HS-5 (cell line): ENCODE measurements at places on chromosomes 11 and 22.

DNA sequence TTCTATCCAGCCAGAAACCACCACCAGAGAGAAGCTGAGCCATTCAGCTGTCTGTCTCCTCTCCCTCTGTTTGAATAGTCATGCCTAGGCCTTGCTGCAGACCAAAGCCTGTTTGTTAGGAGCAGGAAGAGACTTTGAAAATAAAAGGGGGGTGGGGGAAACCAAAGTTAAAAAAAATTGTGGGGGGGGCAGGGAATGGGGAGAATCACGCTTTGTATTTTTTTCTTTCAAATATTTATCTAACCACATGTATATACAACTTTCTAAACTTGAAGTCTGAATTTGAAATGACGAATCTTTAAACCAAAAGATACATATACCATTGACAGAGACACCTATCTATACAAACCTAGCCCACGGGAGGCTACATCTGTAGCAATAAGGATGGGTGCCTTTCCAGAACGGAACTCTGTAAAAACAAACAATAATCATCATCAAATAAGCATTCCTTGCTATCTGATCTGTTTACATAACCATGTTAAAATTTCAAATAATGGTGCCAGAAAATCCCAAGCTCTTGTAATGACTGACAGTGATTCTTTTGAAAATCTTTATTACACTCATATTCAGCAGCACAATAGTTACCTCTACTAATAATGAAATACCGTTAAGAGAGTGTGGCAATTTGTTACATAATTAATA lies 14.3 kb downstream of the DDX17 start:
- DNase-seq = no peak

- no peak for DNase-seq
Observed at GRCh38 chr11:660681-661444, 23.8 kb downstream of the DRD4 start.

DNA sequence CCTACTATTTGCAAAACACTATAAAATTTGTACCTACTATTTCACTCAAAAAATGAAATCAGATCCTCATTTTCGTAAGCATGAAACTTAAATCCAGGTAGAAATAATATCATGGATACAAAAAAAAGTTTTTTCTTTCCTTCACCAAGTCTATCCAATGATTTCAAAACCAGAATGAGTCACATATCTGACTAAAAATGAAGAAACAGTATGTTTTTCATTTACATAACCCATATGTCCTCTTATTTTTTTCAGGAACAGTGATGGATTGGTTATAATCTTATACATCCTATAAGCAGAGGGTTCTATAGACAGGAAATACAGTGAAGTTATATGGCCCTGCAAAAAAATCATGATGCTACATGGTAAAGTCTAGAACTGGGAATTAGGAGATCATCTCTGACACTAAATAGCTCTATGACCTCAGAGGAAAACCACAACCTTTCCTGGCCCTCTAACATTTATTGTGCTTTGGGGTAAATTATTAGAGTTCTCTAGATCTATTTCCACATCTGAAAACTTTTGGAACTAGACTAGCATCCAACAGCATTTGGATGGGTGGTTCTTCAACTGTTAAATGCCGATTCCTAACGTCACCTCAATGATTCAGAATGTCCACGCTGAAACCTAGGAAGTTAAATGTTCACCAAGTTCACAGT lies 10.9 kb downstream of the MTMR2 start:
- DNase-seq = no peak

DNA sequence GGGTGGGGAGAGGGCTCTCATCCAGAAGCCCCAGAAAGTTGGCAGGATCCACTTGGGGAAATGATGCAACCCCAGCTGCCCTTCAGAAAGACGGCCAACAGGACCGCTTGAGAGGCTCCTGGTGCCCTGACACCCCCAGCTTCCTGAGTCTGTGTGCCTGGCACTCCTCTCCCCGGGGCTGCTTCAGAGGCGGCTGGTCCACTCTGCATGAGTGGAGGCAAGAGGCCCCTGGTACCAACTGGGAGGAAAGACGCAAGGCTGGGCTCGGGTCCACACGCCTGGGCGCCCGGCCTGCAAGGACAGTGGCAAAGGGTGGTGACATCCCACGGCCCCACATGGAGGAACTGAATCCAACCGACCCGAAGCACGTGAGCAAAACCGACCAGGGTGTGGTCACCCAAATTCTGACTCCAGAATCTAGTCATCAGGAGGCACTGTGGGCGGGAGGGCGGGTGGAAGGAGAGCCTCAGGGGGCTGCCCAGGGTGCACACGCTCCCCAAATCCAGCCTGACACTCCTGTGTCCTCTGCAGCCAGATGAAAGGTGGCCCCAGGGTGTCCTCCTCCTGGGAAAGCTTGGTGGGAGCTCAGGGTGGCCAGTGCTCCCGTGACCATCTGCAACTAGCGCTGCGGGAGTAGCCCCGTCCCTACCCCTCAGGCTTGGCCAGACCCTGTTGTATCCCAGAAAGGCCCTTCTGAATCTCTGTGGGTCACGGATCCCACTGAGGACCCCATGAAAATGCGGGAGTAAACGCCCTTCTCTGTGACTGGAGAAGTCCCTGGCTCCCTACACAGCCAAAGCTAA lies 3.7 kb downstream of the RNH1 start:
- DNase-seq = peak; percentile 29

DNA sequence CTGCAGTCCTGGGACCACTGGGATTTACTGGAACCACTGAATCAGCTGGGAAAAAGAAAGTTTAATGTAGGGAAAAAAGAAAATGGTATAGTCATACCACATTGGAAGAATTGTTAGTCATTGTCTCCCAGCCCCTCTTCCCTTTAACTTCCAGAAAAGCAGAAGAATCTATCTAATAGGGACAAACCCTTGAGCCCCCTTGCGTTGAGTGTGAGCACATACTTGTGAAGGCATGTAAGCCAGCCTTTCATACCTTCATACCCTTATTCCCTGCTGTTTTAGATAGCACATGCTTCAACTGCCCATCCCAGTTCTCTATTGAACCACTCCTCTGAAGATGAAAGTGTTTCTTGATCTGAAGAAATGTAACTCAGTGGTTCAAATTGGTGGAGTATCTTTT lies 6.6 kb downstream of the TREH start:
- DNase-seq = no peak

- DNase-seq = peak; percentile 67
Observed at GRCh38 chr22:46984751-46985506, 222.5 kb downstream of the TBC1D22A start.

DNA sequence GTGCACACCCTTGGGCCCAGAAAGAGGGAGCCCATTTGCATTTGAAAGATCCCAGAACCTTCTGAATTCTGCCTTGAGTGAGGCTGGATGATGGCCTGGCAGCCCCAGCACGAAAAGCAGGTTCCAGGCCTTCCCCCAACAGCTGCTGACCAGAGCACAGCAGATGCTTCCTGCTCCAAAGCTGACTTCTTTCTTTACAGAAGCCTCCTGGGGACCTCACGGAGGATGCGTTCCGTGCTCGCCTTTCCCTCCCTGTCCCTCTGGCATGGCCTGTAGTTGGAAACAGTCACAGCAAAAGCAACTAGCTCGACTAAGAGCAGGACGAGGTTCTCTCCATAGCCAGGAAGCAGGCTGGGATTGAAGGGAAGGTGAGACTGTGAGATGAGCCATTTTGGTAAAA lies 107.7 kb upstream of the B3GAT1 start:
- no peak for DNase-seq

GRCh38 chr11:107713009-107713408 lies 1.2 kb upstream of the SLN start:
- DNase-seq = no peak

DNA sequence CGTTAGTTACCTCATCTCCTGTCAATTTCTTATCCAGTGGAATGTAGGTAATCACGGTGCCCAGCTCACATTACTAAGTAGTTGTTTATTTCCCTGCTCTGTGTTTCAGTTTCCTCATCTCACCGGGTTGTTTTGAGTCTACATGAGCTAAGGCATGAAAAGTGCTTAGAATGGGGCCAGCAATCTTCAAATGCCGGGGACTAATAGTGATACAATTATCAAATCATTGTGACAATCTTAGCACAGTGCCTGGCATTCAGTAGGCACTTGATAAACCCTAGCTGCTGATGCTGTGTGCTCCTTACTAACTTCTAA lies 53.3 kb upstream of the CD5 start:
- no peak for DNase-seq

GRCh38 chr11:110711448-110711775 lies 825 bp downstream of the ARHGAP20 start:
- DNase-seq = no peak
